ENCODE measurements at places on chromosomes 6 and 20.
A peak's percentile ranks its signal among the peaks of the same experiment; 100 is the strongest.

DNA sequence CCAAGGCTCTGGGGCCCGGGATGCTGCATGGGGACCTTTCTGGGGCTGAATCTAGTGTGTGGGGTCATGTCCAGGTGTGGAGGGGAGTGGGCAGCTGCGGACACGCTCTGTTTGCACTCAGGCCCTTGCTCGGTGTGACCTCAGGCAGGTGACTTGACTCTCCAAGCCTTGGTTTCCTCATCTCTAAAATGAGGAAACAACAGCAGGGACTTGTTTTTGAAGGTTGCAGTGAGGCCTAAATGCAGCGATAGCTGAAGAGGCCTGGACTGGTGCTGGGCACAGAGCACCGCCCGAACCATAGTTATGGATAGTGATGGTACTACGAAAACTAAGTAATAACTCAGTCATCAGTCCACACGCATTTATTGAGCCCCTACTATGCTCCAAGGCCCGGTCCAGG lies 91.8 kb downstream of the NOL4L start:
- no peak for DNase-seq

GRCh38 chr6:53758496-53758895 lies 36.3 kb upstream of the LRRC1 start:
- no peak for DNase-seq

DNA sequence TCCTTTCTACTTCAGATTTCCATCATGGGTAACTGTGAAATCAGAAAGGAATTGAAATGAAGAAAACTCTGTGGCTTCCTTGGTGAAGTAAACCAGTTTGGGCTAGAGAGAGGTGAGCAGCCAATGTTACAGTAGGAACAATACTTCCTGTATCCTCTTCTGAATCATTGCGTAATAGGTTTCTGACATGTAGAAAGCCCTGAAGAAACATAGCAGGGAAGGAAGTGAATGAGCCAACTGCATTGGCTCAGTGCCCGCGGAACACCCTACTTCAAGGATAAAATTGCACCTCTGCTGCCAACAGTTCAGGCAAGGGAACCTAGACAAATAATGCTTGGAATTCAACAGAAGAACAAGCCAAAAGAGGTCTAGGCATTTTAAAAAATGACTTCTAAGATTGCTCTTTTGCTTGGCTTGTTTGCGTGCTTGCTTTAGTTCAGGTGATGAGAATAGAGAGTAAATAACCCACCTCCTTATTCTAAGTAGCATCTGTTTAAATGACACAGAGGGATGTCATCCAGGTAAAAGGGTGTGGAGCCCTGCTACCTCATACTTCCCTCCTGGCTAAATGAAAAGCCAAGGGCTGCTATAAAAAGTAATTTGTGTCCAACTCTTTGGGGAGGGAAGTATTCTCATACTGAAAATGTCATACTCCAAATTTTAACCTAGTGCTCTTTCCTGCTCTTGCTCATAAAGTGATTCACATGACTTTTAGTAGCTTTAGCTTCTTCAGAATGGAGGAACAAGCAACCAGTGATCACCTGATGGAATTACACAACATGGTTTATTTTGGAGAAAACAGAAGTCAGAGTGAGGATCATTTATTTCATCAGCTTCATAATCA lies 30.0 kb upstream of the AKIRIN2 start:
- DNase-seq: peak; percentile 96

DNA sequence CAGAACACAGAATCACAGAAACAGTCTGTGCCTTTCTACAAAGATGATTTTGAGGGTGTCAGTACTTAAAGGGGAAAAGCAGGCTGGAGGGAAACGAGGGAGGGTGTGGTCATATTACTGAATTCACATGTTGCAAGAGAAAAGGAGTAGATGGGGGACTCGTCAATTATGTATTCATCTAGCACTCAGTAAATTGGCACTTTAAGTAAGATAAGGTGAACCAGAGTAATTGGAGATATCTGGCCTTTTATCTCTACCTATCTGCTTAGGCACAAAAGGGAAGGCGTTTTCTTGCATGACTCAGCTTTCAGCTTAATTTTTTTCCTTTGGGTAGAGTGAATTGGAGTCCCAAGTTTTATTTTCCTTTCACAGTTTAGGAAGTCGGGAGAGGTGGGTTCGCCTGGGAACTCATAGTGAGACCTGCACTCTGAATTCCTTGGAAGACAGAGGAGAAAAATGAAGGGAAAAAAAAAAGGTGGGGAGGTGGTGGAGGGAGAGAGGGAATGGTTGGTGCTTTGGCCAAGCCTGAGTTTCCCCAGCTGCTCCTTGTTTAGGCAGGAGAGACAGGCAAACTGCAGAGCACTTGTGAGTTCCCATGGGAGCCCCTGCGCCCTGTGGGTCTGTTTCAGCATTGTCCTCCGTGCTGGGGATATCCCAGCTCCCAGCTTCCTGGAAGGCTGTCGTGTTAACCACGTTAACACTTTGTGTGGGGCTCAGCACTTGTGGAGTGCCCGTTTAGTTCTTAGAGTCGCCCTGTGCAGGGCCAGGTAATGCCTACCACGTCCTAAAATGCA lies 19.7 kb upstream of the GTSF1L start:
- no peak for DNase-seq

GRCh38 chr6:124870611-124871459 lies 91.4 kb upstream of the RNF217 start:
- DNase-seq: peak; percentile 48

DNA sequence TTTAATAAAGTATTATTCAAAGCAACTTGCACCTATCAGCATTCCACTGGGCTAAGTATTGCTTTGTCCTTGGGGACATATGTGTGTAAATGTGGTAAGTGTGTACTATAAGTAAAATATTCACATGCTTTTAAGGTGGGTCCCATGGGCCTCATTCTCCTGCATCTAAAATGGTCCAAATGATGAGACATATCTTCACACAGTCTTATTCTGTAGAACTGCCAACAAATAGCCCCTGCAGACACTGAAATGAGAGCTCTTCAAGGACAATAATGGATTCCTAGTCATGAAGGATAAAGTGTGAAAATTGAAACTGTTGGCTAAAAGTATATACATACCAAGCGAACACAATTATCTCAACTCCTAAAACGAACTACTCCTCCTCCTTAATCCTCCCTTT lies 81.8 kb downstream of the SMLR1 start:
- no peak for DNase-seq

- DNase-seq: no peak
Observed at GRCh38 chr6:56328728-56329090, 81.3 kb upstream of the COL21A1 start.

DNA sequence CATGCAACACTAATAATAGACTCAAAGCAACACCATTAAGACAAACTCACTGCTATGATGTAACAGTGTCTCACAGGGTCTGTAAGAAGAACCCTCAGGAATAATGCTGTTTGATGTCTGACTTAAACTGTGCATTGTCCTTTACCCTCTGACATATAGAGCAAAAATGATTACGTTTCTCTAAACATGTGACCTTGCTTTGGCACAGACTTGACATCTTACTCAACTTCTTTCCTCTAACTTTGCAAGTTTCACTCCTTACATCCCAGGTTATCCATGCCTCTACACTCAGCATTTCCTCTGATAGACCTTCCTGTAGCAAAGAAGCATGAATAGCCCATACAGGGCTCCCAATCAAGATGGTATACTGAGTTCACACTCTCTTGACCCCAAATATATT lies 252.7 kb downstream of the UST start:
- no peak for DNase-seq

DNA sequence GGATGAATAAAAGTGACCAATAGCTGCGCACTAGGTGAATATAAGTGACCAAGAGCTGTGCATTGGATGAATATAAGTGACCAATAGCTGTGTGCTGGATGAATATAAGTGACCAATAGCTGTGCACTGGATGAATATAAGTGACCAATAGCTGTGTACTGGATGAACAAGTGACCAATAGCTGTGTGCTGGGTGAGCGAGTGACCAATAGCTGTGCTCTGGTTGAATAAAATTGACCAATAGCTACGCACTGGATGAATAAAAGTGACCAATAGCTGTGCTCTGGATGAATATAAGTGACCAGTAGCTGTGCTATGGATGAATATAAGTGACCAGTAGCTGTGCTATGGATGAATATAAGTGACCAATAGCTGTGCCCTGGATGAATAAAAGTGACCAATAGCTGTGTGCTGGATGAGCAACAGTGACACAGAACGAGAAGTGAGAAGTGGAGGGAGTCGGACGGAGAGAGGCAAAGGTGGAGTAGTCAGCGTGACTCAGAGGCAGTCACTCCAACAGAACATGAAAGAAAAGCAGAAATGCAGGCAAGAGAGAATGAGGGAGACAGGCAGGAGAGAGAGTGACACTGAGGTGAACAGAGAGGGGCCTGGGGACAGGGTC lies 38.5 kb downstream of the RBM38 start:
- peak; percentile 62 for DNase-seq

DNA sequence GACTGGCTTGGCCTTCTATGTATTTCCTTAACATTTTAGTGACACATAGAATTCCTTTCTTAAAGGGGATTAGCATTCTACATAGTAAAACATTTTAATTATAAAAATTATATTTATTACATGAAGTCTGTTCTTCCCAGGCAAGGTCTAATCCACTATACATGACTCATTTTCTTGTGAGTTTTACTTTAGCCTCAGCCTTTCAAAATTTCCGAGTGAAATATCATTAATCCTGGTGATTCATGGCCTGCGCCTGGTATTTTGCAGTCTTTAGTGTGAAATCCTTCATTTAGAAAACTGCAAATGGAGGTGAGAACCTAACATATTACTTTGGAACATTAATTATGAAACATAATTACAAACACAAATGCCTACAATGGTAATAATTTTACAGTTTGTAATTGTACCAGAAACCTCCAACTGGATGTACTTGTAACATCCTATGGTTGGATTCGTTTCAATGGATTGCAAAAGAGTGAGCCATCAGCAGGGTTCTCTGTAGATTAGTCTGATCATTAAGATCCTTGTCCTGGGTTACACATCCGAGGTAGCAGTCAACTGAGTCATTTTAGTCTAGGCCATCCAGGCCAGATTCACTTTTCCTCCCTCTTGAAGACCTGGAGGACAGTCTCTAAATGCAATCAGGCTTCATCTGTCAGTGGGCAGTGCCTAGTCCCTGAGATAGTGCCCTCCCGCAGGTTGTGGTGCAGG lies 272.0 kb downstream of the PACRG start:
- DNase-seq: no peak

GRCh38 chr6:14500809-14501208 lies 383.2 kb downstream of the CD83 start:
- no peak for DNase-seq

- DNase-seq: no peak
Observed at GRCh38 chr6:47337519-47337918, 27.8 kb upstream of the TNFRSF21 start.

GRCh38 chr6:54519161-54519560 lies 210.9 kb downstream of the TINAG start:
- DNase-seq: no peak

GRCh38 chr6:34514112-34514511 lies 42.0 kb downstream of the SPDEF start:
- no peak for DNase-seq

DNA sequence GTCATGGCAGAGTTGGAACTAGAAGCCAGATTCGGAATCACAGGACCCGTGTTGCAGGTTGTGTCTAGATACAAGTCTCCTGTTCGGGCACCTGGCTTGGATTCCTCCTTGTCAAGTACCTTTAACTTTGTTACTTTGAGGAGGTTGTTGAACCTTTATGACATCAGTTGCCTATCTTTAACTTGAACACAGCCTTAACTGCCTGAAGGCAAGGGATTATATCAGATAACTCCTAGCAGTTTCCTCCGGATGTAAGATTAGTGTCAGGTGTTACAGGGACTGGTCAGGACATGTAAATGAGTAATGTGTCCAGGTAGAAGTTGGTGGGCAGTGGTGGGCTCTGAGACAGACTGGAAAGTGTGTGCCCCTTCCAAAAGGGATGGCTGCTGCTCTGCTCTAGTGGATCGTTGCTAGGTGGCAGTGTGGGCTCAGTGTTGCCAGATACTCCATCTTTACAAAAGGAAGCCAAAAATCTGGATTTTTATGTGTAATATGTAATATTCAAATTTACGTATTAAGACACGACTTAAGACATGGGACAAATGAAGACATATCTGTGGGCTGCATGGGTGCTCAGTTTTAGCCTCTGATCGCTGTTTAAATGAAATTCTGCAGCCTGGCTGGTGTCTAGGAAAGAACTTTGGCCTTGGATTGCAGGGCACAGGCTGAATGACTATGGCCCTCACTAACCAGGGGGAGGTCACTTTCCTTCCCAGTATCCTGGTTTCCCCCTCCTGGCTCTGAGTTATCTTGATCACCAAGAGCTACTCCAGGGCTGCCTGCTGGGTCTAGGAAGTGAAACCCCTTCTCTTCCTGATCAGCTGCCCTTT lies 27.1 kb downstream of the CHMP4B start:
- DNase-seq: no peak

DNA sequence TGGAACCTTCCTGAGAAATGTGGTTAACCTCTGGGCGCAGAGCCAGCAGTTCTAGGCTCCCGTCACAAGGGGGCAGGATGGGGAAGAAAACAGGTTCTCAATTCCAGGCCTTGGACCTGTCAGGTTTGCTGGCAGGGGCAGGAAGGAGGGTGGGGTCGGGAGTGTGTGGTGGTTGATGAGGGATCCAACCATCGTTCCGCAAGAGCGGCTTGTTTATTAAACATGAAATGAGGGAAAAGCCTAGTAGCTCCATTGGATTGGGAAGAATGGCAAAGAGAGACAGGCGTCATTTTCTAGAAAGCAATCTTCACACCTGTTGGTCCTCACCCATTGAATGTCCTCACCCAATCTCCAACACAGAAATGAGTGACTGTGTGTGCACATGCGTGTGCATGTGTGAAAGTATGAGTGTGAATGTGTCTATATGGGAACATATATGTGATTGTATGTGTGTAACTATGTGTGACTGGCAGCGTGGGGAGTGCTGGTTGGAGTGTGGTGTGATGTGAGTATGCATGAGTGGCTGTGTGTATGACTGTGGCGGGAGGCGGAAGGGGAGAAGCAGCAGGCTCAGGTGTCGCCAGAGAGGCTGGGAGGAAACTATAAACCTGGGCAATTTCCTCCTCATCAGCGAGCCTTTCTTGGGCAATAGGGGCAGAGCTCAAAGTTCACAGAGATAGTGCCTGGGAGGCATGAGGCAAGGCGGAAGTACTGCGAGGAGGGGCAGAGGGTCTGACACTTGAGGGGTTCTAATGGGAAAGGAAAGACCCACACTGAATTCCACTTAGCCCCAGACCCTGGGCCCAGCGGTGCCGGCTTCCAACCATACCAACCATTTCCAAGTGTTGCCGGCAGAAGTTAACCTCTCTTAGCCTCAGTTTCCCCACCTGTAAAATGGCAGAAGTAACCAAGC lies 29.6 kb downstream of the SRSF3 start:
- DNase-seq: peak; percentile 86

GRCh38 chr20:34634392-34634791 lies 42.5 kb downstream of the PIGU start:
- no peak for DNase-seq

Data from kidney tubule cell (primary cell).